ENCODE measurements at places on chromosomes 4 and X.
A peak's percentile ranks its signal among the peaks of the same experiment; 100 is the strongest.

DNA sequence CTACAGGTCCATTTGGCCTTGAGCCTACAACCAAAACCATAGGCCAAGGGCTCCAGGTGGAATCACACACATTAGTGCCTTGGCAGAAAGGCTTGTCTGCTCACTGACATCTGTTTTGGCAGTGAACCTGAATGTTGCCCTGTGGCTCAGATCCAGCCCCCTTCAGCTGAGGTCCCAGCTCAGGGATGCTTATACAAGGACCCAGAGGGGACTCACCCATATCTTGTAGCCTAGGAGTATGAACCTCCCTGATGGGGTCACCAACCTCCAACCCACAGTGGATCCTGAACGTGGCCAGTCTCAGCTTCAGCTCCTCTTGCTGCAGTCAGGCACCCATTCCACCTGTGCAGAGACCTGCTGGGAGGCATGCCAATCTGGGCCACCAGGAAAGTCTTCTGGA lies 50.8 kb upstream of the HMX1 start:
- no peak for DNase-seq

DNA sequence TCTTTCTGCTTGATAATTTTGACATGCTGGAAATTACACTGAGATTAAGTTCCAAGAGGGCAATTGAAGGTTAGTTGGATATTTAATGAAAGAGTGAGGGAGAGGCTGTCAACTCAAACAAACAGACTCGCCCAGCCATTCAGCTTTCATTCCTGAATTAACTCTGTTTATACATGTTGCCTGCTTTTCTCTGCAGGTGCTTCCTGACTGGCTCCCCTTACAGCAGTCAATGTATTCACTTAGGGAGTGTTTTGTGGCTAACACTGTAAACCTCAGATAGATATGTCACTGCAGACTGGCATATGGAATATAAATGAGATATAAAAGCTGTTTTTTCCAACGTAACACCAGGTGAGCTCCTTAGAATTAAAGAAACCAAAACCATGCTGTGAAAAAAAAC lies 28.7 kb downstream of the TMPRSS11A start:
- DNase-seq = no peak

- no peak for DNase-seq
Measured at GRCh38 chr4:140706276-140706625, 49.9 kb downstream of the TBC1D9 start.

- DNase-seq = no peak
Measured at GRCh38 chrX:23964191-23964590, 56.4 kb downstream of the CXorf58 start.

GRCh38 chr4:62548108-62548524 lies 1348.0 kb downstream of the ADGRL3 start:
- no peak for DNase-seq

DNA sequence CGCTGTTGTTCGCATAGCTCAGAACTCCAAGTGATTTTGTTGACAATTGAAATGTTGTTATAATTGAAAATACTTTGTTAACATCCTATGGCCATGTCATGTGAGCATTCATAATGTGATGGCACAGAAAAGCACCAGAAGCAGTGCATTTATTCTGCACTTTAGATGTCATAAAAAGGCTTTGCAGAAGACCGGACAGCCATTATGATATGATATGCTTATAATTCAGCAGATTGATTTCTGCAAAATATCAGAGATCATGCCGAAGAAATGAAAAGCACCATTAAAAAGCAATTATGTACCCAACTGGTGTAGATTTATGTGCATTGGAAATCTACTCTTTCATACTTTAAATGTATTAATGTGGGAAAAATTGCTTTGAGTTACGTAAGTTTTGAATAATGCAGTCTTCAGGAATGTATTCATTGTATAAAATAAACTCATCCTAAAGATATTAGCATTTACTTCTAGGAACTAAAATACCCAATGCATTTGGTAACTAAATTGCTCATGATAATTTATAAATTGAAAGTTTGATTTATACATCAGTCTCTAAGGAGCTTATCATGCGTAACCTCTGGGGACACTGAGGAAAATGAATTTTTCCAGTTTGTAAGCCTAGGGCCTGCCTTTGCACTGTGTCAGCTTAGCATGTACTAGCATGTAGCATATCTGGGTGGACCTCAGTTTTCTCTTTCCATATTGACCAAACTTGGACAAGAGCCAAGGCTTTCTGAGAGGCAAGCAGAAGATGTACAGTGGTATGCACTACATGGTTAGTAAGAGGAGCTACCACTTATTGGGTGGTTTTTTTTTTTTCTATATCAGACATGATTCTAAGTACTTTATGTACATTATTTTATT lies 43.6 kb downstream of the TLR10 start:
- no peak for DNase-seq

DNA sequence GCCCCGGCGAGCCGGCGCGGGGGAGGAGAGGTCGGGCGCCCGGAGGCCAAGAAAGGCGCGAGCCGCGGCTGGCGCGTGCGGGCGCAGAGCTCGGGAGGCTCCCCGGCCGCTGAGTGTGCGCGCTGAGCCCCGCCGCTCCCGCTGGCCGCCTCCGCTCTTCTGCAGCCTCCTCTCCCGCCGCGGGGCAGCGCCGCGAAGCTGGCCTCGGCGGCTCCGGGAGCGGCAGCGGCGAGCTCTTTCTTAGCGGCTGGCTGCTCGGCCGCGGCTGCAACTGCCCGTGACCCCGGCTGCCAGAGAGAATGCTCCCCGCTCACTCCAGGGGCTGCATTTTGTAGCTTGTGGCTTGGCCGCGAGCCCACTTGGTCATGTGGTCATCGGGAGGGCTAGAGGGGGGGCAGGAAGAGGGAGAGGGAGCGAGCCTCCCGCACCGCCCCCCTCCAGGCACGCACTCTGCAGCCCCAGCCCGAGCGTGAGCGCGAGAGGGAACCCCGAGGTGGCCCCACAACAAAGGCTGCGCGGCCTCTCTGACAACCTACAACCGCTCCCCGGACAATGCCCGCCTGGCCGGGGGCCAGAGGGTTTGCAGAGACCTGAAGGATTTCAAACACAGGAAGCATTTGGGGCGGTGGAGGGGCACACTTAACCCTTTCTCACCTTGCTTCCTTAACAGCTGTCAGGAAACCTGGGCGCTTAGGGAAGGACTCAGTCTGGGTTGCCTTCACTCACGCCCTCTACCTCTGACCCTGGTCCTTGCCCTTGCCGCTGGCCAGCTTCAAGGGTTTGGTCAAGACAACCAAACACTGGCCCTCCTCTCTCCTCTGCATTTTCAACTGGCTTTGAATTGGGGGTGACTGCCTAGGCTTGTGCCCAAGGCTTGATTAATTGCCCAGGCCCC lies at the start of gene APLN:
APLN (minus strand) TSS at position 305 of the 895 bp plus-strand sequence. CDS start 326 bp downstream, outside the sequence.
- no peak for DNase-seq

DNA sequence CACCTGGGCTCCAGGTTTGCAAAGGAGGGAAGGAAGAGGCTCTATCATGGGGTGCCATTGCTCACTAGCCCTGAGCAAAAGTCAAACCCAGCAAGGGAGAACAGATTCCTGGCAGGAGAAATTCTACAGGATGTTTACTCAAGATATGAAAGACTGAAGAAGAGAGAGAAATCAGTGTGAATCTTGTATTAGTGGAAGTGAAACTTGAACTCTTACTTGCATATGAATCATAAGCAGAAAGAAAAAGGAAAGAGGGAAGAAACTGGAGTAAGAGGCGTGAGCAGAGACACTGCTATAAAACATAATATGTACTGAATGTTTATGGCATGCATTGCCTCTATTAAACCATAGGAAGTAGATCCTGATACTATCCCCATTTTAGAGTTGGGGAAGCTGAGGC lies 60.9 kb downstream of the C4orf46 start:
- DNase-seq = no peak

DNA sequence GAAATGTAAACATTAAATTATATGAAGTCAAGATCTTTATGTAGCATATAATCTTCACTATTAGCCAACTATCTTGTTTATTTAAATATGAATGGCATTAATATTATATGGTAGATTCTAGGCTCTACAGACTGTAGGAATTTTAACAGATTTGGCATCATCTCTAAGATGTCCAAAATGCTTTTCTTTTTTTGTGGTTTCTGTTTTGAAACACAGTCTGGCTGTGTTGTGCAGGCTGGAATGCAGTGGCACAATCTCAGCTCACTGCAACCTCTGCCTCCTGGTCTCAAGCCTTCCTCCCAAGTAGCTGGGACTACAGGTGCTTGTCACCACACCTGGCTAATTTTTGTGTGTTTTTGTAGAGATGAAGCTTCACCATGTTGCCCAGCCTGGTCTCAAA lies 76.2 kb downstream of the ELOVL6 start:
- DNase-seq = no peak

DNA sequence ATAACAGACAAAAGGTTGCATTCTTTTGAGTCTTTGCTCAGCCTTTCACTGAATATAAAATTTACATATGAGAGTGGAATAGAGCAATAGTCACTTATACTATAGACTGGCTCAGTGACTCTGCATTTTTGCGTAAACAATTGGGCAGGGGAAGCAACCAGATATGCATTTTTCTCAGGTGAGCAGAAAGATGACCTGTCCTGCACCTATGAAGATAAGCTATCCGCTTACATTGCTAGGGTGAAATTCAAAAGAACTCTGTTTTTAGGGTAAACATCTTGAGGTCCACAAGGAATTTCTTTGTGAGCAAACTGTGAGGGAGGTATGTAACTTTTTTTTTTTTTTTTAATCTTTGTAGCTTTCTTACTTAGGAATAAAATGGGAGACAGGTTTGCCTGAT lies 602.4 kb upstream of the PRKX start:
- no peak for DNase-seq

GRCh38 chrX:32896088-32896487 lies 315.3 kb downstream of the DMD start:
- DNase-seq = no peak

- DNase-seq = no peak
Measured at GRCh38 chr4:165319030-165319429, 8.4 kb upstream of the MSMO1 start.

GRCh38 chr4:189202182-189202868 lies 738.3 kb upstream of the FRG1 start:
- DNase-seq = peak; percentile 13

- DNase-seq = no peak
Measured at GRCh38 chrX:74924449-74925224, 615 bp downstream of the NEXMIF start.

DNA sequence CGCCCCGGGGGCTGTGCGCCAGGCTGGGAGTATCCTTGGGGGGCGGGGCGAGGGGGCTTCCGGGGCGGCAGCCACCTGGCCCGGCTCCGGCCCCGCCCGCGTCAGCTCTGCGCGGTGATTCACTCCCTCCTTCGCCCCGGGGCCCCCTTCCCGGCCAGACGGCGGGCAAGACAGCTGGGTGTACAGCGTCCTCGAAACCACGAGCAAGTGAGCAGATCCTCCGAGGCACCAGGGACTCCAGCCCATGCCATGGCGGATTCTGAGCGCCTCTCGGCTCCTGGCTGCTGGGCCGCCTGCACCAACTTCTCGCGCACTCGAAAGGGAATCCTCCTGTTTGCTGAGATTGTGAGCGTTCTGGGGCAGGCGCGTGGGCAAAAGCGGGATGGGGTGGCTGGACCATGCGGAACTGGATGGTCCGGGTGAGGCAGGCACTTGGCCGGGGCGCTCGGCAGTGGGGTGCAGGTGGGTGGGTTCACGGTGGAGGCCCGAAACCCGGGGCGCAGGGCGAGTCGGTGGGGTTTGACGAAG lies at the start of gene PLP2:
PLP2 (plus strand) TSS at position 147 of the 528 bp plus-strand sequence; CDS start at position 250, 103 bp downstream.
- DNase-seq = peak; percentile 79

DNA sequence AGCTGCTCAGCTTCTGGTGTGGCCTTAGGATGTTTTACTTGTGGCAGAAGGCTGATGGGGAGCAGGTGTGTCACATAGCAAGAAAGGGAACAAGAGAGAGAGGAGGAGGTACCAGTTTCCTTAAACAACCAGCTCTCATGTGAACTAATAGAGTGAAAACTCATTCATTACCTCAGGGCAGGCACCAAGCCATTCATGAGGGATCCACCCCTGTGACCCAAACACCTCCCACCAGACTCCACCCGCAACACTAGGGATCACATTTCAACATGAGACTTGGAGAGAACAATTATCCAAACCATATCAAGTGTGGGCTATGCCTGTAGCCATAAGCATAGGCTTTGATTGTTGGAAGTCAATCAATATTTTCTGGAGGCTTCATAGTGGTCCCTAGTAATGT lies 56.0 kb downstream of the GSX2 start:
- no peak for DNase-seq

DNA sequence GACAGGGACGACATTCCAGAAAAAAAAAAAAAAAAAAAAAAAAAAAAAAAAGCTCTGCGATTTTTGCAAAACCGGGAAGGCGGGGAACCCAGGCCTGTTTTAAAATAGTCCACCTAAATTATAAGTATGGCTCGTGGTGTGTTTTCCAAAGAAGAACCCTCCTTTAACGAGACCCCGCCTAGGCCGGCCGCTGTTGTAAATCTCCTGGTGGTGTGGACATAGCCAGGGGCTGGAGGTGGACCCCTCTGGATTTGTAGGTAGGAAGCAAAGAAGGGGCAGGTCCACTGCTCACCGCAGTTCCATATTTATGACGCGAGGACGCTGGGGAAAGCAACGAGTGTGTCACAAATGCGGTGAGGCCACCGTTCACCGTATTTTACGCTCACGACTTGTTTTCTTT lies 94.0 kb upstream of the SHOX start:
- DNase-seq = no peak

- DNase-seq = no peak
Measured at GRCh38 chrX:40083120-40083978, 14.4 kb downstream of the BCOR start.

DNA sequence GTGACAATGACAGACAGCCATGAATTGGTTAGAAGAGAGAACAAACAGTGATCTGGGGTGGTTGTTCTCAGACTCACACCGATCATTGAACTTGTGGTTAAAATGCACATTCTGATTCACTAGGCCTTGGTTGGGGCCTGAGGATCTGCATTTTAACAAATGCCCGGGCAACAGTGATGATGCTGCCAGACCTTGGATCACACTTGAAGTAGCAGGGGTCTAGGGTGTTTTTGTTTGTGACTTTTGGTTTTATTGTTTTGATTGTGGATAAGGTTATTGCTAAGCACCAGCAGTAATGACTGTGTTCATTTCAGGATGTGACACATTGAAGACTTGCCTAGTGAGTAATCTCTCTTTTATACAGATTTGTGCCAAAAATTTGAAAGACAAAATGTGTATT lies 36.5 kb downstream of the TXLNG start:
- no peak for DNase-seq

DNA sequence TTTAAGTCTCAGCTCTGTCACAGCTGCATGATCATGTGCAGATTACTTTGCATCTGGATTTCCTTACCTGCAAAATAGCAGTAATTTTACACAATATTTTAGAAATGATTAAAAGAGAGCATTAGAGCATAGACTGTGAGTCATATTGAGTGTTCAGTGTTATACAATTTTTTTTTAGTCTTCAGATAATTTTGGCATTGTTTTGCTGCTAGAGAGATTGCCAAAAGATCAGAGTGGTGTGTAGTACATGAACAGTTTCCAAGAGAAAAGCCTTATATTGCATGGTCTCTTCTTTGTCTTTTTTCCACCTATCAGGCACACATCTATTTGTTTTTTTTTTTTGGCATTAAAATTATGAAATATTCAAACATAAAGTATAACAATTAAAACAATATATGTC lies 209.6 kb upstream of the TLL1 start:
- no peak for DNase-seq
